ENCODE measurements at places on chromosomes 13 and 19.

DNA sequence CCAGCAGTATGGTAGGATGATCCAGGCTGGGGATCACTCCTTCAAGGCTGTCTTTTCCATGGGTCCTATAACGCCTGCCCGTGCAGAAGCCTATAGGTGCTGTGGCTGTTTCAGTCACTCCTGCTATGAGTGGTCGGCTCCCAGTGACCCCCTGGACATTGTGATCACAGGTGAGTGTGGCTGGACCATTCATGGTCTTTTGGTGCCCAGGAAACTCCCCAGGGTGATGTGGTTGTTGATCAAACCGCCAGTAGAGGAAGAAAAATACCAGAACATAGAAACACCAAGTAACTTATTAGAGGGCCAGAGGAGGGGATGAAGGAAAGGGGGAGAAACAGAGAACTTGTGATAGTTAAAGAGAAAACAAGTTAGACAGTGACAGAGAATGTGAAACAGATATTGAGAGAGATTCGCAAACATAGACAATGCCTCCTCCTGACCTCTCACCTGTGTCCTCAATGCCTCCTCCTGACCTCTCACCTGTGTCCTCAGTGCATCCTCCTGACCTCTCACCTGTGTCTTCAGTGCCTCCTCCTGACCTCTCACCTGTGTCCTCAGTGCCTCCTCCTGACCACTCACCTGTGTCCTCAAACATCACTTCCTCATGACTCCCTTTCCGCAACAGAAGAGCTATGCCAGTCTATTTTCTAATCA is 19.4 kb downstream of the LAIR2 start:
- no peak for DNase-seq

- no peak for DNase-seq
Observed at GRCh38 chr19:51794885-51795490, at the start of gene FPR3. TSS of gene FPR3 (plus strand) at chr19:51795157. CDS start at chr19:51823749, 28,592 bp downstream.

- DNase-seq, result no peak
Observed at GRCh38 chr19:4929186-4929585, 19.9 kb downstream of the UHRF1 start.

- no peak for DNase-seq
Observed at GRCh38 chr13:40189426-40189825, 477.0 kb downstream of the FOXO1 start.

DNA sequence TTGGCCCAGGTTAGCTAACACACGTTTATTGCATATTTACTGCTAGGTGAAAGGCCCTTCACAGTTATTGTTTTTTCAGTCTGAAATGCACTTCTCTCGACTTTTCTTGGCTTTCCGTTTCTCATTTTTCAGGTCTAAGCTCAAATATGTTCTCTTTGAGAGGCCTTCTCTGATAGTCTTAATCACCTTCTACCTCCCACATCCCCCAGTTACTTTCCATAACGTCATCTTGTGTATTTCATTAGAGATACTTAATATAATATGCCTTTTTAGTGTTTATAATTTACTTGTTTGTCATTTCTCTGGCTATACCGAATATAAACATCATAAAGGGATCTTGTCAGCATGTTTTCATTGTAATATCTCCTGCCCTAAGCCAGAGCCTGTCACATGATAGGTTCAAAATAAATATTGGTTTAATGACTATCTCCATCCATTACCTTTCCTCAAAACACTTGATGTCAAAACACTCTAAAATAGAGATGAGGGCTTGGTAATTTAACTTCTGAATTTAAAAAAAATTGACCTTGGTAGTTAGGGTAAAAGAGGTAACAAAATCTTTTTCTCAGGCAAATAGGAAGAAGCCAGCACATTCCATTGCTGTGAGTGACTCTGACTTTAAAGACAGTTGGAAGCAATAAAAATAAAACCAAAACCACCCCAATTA is 168.6 kb upstream of the RFC3 start:
- no peak for DNase-seq

GRCh38 chr13:22944378-22944777 is 236.4 kb upstream of the SGCG start:
- DNase-seq, result no peak

Data from amygdala (tissue), 56 donors.